Activated CD4-positive, alpha-beta T cell treated with anti-CD3 and anti-CD28 coated beads for 1 hour (primary cell): ENCODE measurements at places on chromosomes 1 and 21.

DNA sequence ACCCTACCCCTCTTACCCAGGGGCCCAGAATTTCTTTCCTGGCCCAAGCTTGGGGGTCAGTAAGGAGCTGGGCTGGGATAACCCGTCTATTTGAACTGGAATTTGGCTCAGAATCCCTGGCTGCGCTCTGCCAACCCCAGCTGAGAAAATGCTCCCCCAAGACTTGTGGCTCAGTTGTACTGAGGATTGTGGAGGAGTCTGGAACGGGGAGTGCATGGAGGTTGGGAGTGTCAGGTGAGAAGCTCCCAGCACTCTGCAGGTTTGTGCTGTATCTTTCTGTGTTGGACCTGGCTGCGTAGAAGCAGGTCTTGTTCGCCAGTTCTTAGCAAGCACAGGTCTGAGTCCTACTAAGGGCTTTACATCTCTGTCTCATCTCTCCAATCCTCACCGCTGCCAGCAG, 1.6 kb downstream of the TCEA3 start:
- no peak for DNase-seq

DNA sequence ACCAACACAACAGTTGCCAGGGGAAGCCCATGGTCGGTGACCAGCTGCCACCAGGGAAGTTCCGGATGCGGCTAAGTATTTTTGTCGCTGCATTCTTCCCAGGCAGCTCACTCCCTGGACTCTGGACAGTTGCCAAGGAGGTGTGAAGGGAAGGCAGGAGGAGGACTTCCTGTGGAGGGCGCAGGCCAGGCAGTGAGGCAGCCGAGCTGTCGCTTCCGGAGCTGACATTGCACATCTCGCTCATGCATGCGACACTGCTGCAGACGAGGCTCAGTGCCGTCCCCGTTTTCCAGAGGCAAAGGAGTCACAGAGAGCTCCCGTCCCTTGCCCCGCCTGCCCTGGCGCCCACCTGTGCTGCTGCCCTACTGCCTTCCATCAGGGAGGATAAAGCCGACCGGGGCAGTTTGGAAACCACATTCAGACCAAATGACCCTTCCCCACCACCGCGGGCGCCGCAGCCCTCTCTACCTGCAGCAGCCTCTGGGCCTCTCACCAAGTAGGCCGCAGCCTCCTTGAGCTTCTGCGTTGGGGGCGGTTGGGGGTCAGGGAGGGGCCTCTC, 81.4 kb downstream of the NENF start:
- no peak for DNase-seq

GRCh38 chr1:207346513-207346912, 25.0 kb downstream of the CD55 start:
- DNase-seq = no peak

DNA sequence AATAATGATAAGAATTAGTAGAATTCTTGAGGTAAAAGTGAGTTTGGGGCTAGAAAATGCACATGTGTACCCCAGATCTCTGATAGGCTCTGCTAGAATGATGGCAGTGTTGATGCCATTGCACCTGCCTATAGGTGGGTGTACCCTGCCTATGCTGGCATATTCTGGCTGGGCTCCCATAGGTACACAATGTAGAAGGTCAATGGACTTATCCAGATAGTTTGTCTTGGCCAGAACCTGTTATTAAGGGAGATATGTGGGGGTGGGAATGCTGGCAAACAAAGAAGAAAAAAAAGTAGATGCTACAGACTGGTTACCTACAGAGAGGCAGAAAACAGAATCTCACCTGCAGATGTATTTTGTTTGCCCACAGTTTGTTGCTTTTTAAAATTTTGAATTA, 14.1 kb upstream of the KLHDC8A start:
- no peak for DNase-seq
